ENCODE measurements at places on chromosomes 7 and 10.

DNA sequence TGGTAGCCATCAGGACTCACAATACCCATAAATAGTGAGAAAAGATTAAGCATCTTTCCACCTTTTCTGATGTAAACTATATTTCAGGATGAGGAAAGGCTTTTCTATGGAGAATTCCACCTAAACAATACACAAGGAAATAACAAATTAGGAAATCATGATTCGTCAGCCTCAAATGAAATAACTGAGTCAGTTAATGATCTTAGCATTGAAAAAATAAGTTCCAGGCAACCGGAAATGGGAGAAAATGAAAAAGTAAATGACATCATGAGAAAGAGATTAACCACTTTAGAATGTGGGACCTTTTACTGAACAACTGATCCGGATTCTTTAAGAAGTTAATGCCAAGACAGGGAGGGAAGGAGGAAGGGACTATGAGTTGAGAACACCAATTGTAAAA, 742.3 kb downstream of the TNS3 start:
- DNase-seq, result no peak

GRCh38 chr7:16811551-16811950, 6.8 kb upstream of the AGR2 start:
- no peak for DNase-seq

GRCh38 chr7:20220921-20221547, 3.9 kb upstream of the MACC1 start:
- DNase-seq, result no peak

DNA sequence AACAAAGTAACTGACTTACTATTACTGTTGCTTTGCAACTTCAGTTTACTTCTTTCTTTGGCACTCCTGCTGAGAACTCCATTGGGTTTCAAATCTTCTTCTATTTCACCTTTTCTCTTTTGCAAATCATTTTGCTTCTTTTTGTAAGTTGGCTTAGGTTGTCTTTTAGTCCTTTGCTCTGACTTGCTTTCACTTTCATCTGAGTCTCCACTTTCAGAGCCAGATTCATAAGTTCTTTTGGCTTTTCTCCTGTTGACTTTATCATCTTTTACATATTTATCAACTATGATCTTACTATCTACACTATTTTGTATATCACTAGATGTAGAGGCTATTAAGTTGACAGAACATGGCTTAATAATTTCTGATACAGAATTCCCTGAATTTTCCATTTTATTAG, 73.4 kb downstream of the NRBF2 start:
- DNase-seq, result no peak

GRCh38 chr7:130758429-130759056, 24.5 kb upstream of the KLF14 start:
- DNase-seq, result no peak

GRCh38 chr7:27602766-27603165, 59.9 kb downstream of the HIBADH start:
- no peak for DNase-seq

- no peak for DNase-seq
Observed at GRCh38 chr7:143410521-143411004, 1.9 kb upstream of the EPHA1 start.

GRCh38 chr7:116164552-116165306, 45.6 kb upstream of the TES start:
- DNase-seq, result no peak

DNA sequence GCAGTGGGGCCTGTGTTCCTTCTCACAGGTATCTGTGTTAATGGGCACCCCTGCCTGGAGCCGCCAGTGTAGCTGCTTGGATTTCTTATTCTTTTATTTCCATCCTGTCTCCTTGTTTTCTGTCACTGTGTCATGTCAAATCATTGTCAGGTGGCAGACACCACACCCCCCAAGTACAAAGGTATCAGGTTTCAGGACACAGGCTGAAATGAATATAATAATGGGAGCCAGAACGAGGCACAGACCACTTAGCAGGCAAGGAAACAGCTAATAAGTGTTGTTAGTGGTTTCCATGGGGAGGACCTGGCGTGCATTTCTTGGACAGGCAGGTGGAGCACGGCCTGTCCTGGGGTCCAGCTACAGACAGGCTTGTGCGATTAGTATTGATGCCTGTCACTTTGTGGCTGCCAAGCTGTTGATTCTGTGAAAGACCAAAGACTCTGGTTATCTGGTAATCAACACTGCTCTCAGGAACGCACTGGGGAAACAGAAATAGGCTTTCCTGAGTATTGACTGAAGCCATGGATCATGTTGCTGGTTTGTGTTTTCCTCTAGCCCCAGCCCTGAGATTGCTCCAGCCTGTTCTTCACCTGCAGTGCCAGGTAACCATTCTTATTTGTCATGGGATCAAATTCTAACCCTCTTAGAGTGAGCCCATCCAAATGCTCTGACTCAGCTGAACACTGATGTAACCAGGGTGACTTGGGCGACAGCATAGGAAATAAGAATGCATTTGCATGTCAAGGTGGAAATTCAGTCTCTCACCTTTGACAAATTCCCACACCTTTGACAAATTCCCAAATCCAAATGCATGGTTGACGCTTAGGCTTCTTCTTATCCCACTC, 1002.0 kb downstream of the LRMDA start:
- DNase-seq, result no peak

DNA sequence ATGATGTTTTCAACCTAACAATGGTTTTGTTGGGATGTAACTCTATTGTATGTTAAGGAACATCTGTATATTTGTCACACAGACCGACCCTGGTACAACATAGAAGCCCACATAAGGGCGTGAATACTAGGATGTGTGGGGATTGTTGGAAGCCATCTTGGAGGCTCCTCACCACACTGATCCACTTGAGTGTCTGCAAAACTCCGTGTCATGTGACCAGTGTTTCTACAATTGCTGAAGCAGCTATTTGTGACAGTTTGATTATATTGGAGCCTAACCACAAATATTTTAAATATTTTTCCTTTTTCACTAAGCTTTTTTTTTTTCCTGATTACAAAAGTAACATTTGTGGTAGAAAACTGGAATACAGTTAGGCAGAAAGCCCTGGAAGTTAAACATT, 27.9 kb downstream of the RALA start:
- DNase-seq, result no peak

GRCh38 chr10:4649886-4650508, 176.0 kb upstream of the AKR1E2 start:
- DNase-seq, result no peak

DNA sequence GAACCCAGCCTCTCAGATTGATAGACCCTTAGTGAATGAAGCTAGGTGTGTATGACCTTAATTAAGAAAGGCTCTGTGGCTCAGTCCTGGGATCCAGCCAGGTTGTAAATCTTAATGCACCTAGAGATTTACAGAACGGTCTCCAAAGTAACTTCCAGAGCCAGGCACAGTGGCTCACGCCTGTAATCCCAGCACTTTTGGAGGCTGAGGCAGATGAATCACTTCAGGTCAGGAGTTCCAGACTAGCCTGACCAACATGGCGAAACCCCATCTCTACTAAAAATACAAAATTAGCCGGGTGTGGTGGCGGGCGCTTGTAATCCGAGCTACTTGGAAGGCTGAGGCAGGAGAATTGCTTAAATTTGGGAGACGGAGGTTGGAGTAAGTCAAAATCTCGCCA, 24.3 kb downstream of the CALHM2 start:
- no peak for DNase-seq

- no peak for DNase-seq
Observed at GRCh38 chr10:32123021-32123420, 66.8 kb upstream of the KIF5B start.

DNA sequence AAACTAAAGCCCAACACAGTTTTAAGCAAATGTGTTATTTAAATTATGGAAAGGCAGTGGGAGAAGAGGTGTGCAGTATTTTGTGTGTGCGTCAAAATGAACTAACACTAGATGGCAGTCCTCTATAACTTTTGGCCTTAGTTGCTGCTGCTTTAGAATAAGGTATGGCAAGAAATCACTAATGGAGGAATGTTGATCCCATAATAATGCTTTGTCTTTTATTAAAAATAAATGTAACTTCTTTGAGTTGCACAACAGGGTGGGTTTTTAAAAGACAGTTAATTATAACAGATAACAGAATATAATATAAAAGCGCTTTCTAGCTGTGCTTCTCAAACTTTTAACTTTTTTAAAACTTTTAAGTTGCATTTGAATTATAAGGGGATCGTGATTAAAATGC, 56.4 kb downstream of the BBS9 start:
- DNase-seq, result no peak

GRCh38 chr10:19819419-19820033, 3.3 kb downstream of the PLXDC2 start:
- peak; percentile 61 for DNase-seq

GRCh38 chr10:129466703-129467358, at the start of gene MGMT:
MGMT (plus strand) TSS chr10:129467241.
- peak; percentile 97 for DNase-seq

- DNase-seq, result no peak
Observed at GRCh38 chr10:58791137-58791536, 278.5 kb downstream of the BICC1 start.

DNA sequence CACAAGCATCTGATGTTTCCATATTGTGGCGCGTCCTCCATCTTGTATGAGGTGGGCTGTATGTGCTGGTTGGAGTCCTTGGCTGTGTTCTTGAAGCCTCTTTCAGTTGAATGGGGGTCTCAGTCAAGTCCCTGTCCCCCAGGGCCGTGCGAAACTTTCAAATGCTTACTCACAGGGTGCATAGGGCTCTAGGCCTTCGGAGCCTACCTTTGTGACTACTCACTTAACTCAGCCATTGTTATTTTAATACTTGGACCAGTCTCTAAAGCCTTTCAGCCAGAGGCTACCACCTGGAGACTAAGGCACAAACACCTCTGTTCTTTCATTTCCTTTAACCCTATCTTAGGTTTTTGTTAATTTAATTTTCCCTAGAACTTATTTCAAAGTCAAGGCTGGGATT, 785.9 kb downstream of the GATA3 start:
- DNase-seq, result no peak

GRCh38 chr7:16729541-16729940, 24.0 kb upstream of the TSPAN13 start:
- DNase-seq, result no peak

- no peak for DNase-seq
Observed at GRCh38 chr10:72425133-72425532, 70.4 kb upstream of the DNAJB12 start.

DNA sequence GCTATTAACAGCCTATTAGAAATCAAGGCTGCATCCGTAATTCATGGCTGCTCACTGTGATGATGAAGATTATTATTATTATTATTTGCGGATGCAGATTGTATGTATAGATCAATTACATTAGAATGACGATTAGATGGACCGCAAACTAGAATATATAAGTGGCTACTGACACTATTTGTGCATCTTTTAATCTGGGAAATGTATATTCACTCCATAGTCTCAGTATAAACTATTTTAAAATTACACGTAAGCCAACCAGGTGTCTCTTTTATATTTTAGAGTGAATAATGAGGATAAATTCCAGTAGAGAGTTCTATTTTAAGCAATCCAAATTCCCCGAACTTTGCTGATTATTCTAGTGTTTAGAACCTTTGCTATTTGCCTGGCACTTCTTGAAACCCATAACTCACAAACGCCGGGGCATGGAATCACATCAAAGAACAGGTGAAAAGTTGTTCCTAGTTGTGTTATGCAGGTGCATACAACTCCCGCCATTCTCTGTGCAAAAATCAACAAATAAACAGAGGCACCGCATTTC, 509 bp upstream of the ING3 start:
- DNase-seq, result no peak

DNA sequence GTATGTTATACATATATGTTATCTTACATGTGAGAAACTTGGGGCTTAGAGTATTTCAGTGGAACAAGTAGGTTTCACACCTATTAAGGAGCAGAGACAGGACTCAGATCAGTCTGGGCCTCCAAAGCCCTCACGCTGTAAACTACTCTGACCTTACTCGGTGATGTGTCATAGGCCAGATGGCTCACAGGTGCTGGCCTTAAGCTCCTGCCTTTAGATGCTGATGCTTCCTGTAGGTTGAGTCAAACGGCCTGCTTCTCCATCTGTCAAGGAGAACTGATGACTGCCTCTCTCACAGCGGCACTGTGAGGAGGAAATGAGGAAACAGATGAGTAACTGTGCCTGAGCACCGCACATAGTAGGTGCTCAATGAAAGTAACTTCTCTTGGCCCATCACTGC, 312.6 kb upstream of the COBL start:
- no peak for DNase-seq

DNA sequence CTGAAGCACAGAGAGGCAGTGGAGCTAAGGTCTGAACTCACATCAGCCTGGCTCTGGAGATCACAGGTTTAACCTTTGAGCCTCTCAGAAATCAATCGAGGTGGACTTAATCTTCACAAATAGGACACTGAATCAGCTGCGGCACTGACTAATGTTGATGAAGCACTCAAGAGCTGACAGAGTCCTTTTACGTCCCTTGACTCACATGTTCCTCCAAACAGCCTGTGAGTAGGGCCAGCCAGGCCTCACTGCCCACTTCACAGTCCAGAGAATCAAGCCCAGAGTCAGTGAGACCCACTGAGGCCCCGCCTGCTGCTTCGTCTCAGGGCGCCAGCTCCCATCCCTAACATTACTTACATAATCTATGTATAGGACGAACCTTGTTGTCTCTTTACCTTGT, 63.1 kb downstream of the TNS3 start:
- no peak for DNase-seq

- DNase-seq, result no peak
Observed at GRCh38 chr10:58438340-58438871, 53.2 kb downstream of the TFAM start.

DNA sequence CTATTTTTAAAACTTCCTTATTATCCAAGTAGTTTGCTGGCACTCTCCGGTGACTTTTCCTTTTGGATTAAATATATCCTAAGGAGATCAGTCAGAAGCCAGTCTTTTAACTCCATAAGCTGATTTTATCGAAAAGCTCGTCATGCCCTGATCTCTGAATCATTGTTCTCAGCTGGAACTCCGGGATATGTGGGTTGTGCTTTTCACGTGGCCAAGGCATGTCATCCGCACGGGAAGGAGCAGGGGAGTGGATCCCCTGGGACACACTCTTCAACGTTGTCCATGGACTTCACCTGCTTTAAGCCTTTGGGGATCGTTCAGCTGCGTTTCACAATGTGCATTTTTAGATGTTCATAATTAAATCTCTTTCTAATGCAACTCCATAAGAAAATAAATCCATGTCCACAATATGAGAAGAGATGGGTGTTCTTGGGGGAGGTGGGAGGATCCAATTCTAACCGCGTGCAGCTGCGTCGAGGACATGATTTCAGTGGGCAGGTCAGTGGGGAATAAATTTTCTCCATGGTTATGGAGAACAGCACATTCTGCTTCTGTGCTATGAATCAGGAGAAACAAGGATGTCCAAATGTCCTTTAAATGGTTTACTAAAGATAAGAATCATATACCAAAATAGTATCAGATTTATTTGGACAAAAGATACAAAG, 229.5 kb upstream of the ADARB2 start:
- DNase-seq, result no peak

DNA sequence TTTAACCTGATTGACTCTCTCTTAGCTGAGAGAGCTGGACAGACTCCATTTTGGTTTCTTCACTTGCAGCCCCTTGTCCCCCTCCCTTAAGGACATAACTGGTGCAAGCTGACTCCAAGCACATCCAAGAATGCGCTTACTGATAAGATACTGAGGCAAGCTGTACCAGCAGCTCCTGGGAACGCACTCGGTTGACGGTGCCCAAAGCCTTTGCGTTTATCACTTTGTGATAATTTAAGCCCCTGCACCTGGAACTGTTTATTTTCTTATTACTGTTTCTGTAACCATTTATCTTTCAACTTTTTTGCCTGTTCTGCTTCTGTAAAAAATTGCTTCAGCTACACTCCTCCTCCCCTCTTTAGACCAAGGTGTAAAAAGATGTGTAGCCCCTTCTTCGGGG, 8.5 kb downstream of the AKR1B15 start:
- no peak for DNase-seq
